ENCODE measurements at places on chromosomes 3 and 15. TPM values are rescaled to one million over a fixed set of nuclear protein-coding genes. Genes with fewer than 3 reads are reported as not detected.

The IGSF11 gene
- 2.0 TPM for total RNA-seq

DNA sequence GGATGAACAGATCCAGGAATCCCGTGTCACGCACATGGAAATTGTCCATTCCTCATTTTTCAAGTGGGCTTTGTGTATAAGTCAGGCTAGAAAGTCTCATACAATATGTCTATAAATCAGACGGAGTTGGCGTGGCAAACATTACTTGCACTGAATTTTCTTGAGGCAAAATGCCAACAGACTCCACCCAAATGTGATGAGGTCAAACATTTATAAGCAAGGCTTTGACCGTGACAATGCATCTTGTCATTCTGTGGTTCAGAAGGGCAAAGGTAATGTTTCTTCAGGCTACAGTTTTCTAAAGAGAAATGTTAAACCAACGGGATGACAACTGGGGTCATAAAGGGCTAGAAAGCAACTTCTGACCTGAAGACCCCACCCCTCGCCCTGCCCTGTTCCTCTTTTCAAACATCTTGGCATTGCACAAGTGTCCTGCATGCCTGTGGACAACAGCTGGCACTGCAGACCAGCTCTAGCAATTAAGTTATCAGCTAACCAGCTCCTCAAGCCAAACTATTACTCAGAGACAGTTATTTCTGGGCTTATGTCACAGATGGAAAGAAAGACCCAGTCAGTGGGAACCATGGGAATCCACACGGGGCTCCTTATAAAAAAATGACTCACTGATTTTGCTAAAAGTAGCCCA is 36.5 kb upstream of the SPTBN5 start:
- DNase-seq: no peak

GRCh38 chr3:5162102-5162501 is 25.4 kb upstream of the EDEM1 start:
- no peak for DNase-seq

GRCh38 chr3:130709671-130710070 is 37.0 kb downstream of the PIK3R4 start:
- DNase-seq: no peak

GRCh38 chr15:71807125-71807629 is 3.2 kb upstream of the NR2E3 start:
- DNase-seq: no peak

DNA sequence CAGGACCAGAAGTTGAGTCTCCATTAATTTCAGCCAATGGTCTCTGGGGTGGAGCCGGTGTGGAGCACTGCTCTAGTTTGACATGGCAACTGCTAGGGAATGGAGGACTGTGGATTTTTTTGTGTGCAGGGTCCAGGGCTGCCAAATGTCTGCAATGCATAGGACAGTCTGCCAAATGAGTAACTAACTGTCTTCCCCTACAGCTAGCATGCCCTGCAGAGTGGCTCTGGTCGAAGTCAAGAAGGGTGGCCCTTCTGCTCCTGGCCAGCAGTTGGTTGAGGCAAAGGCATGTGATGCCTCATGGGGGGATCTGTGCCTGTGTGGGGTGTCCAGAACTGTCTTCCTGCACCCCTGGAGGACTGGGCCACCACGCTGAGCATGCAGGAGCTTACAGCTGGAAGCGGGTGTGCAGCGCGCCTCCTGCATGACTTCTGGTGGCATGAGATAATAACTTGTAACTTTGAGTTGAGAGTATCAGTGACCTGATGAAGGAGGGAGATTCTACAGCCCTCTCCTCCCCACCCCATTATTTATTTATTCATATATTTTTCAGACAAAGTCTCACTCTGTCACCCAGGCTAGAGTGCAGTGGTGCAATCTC is 4.6 kb downstream of the TPRA1 start:
- no peak for DNase-seq

The GRIP2 gene
- total RNA-seq: 0.45 TPM

The SLC28A1 gene
- total RNA-seq: not detected

DNA sequence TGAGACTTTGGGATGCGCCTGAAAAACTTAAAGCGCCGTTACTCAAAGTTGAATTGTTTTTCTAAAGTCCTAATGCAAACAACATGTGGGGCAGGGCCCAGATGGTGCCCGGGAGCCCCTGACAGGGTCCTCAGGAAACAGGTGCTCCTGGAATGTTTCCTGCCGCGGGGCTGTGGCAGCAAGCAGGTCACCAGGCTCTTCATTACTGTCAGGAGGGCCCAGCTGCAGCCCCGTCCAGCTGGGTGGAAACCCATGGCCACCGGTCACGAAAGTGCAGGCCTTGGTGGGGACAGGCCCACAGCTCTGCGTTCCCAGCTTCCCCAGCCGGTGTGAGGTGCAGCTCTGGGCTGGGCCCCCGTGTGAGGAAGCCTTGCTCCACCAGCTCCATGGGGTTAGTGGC is 63.9 kb upstream of the GATA2 start:
- no peak for DNase-seq

DNA sequence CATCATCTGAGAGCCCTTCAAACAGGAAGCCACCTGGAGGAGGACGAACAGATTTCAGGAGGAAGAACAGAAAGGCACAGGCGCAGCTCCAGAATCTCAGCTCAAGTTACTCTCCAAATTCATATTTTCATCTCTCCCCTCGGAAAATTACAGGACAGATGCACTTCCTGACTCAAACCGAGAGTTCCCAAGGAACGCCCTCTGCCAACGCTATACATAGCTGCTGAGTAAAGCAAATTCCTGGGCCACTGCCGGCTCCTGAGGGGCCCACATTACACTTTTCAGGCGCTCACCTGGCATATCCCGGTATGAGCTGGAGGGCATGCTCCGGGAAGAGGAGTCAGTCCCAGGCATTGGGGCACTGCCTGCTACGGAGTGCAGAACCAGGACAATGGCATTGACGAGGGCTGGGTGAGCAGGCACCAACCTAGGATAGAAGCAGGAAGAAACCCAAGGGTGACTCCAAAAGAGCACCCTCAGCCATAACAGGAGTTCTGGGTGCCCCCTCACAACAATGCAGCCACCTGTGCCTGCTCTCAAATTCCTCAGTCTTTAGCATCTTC is 11.2 kb downstream of the UBL7 start:
- no peak for DNase-seq

The ITIH3 gene
- total RNA-seq: not detected

DNA sequence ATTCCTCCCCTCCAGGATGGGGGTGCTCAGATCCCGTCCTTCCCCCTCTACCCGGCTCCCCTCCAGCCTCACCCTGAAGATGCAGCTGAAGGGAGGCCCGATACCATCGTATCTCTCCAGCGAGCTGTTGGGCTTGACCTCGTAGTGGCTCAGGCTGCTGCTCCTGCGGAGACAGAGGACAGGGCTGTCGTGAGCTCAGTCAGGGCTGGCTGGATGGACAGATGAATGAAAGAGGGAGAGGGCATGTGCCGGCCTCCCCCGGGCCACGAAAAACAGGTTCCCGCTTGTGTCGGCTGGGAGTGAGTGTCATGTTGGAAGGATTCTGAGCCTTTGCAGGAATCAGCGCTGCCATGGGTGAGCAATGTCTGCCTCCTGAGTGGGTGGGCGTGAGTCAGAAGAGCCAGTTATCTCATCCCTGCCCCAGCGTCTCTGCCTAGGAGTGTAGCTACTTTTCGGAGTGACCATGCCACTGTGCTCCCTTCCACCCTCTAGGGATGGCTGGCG is 35.2 kb downstream of the FEM1B start:
- no peak for DNase-seq

DNA sequence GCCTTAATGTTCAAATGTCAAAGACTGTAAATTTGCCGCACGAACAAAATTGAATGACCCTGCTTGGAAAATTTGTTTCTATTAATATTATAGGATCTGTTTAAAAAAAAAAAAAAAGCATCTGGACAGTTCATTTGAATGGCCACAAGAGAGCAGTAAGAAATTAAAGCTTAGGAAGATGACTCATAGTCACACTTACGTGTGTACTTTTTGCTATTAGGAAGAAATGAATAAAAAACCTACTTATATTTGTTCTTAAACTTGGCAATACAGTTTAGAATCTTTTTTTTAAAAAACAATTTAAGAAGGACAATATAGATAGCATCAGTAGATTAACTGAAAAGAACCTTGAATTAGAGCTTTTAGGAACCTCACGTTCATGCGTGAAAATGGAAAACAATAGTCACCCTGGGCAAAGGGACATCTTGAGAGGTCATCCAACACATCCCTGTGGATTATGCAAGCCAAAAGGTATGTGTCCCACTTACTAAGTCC is 621.8 kb downstream of the MECOM start:
- DNase-seq: no peak

GRCh38 chr3:32972482-32973146 is 21.2 kb downstream of the CCR4 start:
- no peak for DNase-seq

The HIGD2B gene
- not detected for total RNA-seq

The FGF12 gene
- total RNA-seq: not detected

DNA sequence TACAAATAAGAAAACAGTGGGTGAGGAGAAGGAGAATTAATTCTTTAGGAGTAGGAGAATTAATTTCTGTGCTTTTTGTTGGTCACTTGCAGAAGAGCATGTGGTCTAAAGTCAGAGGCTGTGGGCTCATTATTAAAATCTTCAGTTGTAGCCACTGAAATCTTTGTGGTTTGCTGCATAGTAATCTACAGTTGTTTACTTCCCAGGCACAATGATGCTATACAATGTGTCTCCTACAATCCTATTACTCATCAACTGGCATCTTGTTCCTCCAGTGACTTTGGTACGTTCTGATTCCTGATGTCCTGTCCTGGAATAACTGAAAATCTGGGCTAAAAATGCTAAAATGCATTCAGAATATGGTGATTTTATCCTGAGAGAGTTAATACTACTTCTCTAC is 21.0 kb downstream of the IFT122 start:
- no peak for DNase-seq

The PLS1 gene
- total RNA-seq: 2.1 TPM

- DNase-seq: peak; percentile 41
Observed at GRCh38 chr3:112437146-112438022, 61.9 kb downstream of the BTLA start.

DNA sequence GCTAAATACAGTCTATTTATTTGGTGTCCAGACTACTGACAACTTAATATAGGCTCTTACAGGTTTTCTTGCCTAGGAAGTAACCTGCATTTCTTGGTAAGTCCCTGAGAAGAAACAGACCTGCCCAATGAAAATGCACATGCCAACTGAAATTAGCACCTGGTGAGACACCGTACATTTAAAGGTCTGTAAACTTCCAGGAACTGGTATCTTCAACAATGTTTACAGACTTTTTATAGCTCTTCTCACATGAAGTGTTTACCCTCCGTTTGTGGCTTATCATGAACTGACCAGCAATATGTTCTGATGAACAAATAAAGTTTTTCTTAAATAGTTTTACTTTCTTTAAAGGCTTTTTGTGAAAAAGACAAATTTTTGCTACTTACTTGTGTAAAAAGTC is 93.3 kb downstream of the PCCB start:
- DNase-seq: no peak

The HHATL gene
- total RNA-seq: not detected

The PRR20G gene
- not detected for total RNA-seq

The ROBO2 gene
- not detected for total RNA-seq

The HGD gene
- 0.10 TPM for total RNA-seq

The FEZF2 gene
- total RNA-seq: not detected

DNA sequence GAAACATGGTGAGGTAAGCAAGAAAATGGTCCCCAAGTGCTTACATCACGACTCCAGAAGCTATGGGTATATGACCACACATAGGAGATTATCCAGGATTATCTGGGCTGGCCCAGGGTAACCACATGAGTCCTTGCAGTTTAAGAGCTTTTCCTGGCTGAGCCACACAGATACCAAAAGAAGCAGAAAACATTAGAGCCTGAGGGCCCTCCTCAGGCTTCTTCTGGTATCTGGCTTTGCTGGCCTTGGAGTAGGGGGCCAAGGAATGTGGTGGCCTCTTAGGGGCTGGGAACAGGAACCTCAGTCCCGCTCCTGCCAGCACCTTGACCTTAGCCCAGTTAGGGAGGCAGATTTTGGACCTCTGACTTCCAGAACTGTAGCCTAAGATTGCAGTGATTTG is 259.1 kb downstream of the KCNMB2 start:
- no peak for DNase-seq

GRCh38 chr3:121998611-121999473 is 23.2 kb downstream of the ILDR1 start:
- no peak for DNase-seq

The ST3GAL6 gene
- 0.08 TPM for total RNA-seq

DNA sequence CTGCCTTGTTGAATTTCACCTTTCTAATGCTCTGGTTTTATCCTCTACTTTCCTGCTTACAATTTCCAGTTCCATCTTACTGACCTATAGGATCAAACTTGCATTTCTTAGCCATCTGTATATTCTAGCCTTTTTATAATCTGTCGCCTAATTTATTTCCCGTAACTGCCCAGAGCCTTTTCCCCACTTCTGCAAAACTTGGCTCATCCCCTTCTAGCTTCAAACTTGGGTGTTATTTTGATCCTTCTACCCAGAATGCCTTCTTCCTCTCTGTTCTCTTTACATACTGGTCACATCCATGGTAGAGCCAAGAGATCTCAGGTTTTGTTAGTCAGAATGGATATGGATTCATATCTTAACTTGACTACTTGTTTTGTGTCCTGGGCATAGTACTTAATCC is 2.6 kb downstream of the SACM1L start:
- DNase-seq: no peak

The C2CD4B gene
- not detected for total RNA-seq

The SEMA5B gene
- not detected for total RNA-seq

GRCh38 chr15:60634815-60635214 is 155.9 kb upstream of the ICE2 start:
- DNase-seq: no peak

DNA sequence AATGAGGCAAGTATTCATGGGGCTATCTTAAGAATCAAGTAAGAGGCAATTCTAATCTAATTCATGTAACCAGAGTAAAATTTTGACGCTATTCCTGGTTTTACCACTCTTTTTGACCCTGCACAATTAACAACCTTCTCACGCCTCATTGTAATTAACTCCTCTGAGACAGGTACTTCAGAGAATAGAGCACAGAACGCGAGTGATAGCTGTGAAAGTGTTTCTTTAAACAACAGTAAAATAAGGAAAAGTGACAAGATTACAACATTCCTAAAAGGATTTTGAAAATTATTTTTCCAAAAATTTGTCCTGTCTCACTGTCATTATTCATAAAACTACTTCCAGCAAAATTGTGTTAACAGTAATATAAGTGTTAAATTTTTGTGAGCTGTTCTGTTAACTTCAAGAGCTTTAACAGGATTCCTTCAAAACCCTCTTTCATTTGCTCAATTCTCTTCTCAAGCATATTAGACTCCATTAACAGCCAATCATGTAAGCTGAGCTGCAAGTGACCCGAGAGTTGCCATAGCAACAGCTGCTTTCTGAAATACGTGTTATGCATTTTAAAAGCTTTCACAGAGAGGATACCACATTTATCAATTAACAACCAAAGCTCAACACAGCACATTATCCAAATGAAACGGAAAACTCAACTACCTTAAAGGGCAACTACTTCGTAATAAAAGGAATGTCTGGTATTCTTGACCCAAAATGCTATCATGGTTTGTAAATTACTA is 93.1 kb downstream of the STAG1 start:
- no peak for DNase-seq

All from activated CD4-positive, alpha-beta T cell treated with anti-CD3 and anti-CD28 coated beads, Interleukin-2, amount 10 ng/mL, durations not matched to agents 7 days and 5 days (primary cell).